ENCODE measurements at places on chromosomes 2 and 18.
A peak's percentile ranks its signal among the peaks of the same experiment; 100 is the strongest.

GRCh38 chr2:128726236-128726635, 407.6 kb upstream of the HS6ST1 start:
- DNase-seq, result no peak

GRCh38 chr18:32237049-32237448, 47.2 kb downstream of the MEP1B start:
- no peak for DNase-seq

DNA sequence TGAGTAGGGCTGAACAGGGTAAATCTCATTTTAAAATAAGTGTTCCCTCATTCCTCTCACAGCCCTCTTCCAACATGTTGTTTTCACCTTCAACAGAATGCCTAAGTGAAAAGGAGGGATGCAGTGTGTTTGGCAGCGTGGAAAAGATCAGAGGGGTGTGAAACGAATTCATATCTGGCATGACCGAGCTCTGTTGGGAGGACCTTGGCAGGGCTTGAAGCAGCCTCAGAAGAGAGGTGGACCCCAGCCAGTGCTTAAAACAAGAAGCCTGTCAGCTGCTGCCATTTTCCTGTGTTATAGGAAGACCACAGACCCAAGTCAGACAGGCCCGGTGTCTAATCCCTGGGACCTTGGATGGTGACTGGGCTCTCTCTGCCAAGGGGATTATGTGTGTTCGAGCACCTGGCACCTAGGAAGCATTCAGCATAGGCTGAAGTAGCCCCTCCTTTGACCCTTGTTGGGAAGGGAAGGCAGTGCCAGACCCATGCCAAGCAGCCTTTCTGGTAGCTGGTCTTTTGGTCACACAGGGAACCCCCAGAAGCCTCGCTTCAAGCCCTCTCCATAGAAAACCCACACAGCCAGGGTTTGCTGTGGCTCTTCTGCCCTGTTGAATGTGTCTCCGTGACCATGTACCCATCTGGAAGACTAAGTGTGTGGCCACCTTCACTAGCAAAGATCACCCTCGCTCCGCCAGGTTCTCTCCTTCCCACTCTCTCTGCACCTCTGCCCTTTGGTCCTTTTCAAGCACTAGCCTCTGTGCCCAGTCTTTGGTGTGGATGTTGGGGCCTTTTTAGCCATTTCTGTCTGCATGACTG, 87.5 kb upstream of the ST3GAL5 start:
- no peak for DNase-seq

DNA sequence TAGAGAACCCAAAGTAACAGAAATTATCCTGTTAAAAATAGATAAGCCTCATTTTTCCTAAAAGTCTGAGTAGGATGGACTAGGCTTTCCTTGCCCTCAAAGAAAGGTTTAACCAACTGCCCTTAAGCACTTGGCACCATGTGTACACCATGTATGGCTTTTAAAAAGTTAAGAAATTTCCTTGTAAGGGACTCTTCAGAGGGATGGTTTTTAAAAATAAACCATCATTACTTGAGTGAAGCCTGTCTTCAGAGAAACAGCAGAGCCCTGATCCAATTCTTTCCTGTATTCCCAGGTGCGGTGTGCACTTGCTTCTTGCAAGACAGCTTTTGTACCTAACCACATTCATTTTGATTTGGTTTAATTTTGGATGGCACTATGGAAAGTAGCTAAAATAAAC, 1.1 kb upstream of the NEMP2 start:
- DNase-seq, result no peak

DNA sequence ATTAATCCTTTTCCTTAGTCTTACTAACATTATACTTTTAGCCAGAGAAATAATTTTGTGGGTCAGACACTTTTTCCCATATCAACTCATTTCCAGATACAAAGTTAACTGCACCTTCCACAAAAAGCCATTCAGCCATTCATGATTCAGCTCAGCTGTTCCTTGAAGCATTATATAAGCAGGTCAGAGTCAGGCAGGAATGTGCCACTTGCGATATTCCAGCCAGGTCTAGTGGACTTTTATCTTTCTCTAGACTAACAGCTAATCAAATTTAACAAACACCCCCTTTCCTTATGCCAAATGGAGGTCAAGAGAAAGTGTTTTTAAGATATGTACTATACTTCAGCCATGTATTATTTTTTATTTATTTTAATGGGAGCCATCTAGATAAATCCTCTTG, 75.6 kb upstream of the EPB41L3 start:
- no peak for DNase-seq

DNA sequence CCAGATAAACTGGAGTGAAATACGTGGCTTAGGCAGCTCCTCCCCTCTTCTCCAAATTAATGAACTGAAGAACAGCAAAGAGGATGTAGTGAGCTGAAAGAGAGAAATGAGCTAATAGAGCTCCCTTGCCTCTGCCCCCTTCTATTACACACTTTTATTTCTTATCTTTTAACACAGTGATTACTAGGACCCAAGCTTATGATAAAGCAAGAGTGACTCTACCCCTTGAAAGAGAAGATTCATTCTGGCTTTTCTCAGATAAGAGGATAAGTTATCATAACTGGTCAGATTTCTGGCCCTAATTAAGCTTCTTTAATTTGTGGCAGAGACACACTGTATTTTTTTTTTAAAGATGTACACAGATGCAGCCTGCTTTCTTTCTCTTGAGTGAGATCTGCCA, 102.2 kb downstream of the MSTN start:
- DNase-seq, result no peak

- DNase-seq, result no peak
Measured at GRCh38 chr2:241048949-241049343, 50.5 kb downstream of the SNED1 start.

- no peak for DNase-seq
Measured at GRCh38 chr18:71431171-71431570, 1113.0 kb downstream of the CBLN2 start.

DNA sequence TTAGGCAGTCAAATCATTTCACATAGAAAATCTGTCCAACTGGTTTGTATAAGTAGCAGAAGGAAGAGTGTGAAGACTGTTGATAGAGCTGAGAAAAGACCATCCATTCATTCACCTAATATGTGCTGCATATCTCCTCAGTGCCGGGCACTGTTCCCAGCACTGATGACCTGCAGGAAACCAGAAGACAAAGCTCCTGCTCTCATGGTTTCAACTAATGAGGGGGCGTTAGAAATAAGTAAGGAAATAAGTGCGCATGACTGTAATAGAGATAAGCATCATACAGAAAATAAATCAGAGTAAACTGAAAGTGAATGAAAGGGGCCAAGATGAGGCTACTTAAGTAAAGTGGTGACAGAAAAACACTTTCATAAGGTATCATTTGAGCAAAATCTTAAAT, 427.5 kb upstream of the CDH20 start:
- no peak for DNase-seq

DNA sequence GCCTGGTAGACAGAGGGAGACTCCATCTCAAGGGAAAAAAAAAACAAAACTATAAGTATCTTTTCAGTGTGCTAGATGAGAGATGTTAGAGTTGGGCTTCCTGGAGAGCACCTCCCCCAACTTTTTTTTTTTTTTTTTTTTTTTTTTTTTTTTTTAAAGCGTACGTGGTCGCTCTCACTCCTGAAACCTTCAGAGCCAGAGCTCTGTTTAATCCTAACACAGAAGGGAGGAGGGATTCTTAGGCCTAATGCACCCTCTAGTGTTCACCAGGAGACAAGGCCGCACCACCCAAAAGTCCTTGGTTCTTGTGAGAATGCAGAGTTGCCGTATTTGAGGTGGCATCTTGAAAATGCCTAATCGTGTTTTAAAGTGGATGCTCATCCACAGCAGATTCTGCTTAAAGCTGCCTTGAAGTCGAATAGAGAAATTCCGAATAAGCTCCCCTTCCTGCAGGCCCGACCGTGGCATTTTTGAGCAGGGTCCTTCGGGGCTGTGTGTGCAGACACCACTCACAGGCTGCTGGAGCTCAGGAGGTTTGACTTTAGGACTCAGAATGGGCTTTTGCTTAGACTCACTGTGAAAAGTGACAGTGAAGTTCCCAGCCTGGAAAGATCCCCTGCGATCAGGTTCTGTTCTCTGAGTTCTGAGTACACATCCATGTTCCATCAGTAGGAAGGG, 252.6 kb downstream of the AGAP1 start:
- DNase-seq, result peak; percentile 11

GRCh38 chr2:25777077-25777476, 101.2 kb downstream of the ASXL2 start:
- no peak for DNase-seq

DNA sequence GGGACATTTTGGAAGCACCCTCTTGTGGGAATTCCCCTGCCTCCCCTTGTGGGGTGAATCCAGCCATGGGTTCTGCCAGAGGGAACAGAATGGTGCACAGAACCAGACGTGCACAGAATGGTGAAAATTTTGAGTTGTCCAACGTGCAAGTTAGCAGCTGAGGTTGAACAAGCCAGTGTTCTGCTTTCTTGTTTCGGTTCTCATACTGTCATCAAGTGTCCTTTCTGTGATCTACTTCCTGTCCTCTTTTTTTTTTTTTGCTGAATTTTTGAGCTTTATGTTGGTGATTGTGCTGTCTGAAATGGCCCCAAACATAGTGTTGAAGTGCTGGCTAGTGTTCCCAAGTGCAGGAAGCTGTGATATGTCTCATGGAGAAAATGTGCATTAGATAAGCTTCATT, 21.5 kb upstream of the REEP1 start:
- no peak for DNase-seq

DNA sequence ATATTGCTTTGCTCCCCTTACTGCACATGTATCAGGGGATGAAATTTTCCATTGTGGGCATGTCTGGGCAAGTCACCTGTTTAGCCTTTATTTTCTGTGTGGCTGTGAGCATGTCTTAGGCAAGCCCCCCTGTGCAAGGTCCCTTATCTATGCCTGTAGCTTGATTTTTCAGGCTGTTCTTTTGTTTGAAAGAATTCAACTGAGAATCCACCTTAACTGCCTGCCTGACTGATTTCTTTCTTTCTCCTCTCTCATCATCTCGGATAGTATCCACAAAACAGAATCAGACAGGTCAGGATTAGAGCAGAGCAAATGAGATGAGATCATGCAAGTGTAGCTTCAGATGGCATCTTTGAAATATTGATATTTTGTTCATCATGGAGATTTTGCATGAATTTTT, 1147.5 kb upstream of the ACVR2A start:
- no peak for DNase-seq

DNA sequence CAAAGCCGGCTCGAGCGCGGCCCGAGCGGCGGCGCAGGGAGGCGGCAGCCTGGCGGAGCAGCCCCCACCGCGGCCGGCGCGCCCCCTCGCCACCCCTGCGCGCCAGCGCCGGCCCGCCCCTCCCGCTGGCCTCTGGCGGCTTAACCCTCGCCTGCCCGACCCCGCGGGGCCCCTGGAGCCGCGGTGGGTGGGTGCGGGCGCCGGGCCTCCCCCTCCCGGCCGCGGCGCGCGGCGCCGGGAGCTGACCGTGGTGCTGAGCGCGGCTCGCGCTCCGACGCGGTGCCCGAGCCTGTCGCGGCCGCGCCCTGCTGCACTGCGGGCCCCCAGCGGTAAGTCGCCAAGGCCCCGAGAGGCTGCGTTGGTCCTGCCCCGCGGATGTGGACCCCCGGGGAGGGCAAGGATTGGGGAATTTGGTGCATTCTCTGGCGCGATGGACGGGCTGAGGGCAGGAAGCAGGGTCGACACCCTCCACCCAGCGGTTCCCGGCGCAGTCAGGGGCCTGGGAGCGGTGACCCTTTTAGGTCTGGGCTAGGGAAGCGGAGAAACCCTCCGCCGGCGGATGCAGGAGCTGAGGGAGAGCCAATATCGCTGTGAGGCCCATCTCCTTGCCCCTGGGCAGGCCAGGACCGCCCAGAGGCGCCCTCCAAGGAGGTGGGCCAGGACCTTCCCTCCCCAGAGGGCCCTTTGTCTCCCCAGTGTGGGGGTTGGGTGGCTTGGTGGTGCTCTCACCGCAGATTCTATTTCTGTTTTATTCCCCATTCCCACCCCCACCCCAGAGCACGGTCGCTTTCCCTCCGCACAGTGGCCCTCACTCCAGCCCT, 923 bp downstream of the AMER3 start:
- DNase-seq, result no peak

DNA sequence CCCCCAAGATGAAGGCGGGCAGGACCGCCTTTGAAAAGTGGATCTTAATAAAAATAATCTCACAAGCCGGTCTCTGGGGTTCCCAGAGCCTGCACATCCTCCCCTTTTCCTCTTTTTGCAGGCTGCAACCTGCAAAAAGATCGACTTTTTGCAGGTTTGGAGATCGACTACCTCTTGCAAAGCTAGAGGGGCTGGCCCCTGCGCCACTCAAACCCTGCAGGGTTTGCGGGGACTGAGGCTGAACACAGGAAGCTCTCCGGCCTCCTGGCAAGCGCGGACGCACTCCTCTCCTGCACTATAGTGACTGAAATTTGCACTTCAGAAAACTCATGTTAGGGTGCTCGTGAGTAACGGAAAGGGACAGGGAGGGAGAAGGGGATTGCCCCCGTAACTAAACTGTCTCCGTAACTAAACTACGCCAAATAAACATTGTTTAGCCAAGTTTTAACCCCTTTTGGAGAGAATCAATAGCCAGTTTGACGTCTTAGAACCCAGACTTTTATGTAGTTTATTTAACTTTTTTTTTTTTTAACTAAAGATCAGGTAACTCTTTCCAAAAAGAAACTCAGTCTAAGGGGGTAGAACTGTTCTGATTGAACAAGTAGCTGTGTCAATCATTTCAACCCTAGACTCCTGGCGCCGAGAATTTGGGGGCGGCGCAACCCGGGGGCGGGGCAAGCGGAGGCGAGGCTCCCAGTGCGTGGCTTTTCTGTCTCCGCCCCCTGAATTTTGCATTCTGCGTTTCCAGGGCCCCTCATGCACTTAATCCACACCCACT, 2.5 kb downstream of the IGFBP5 start:
- DNase-seq, result peak; percentile 64

GRCh38 chr2:203637471-203638167, 68.8 kb upstream of the CD28 start:
- DNase-seq, result no peak

GRCh38 chr18:63887424-63887823, at the start of gene SERPINB2:
TSS of gene SERPINB2 (plus strand) at chr18:63887705. CDS start at chr18:63891445, 3,740 bp downstream.
- no peak for DNase-seq

- no peak for DNase-seq
Measured at GRCh38 chr2:202818321-202818720, 53.2 kb downstream of the ICA1L start.

- no peak for DNase-seq
Measured at GRCh38 chr2:11406958-11407381, 59.0 kb downstream of the E2F6 start.

DNA sequence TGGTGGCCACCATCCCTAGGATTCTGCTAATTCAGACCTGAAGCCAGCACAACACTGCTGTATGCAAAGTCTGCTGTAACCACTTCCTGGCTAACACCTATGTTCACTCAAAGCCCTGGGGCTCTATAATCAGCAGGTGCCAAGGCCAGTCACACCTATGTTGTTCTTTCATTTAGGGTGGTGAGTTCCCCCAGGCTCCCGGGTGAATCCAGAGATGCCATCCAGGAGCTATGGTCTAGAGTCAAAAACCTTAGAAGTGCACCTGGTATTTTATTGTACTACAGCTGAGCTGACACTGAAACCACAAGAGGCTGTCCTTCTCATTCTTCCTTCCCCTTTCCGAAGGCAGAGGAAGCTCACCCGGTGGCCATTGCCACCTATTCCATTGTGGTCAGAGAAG, 46.2 kb upstream of the CCDC141 start:
- DNase-seq, result no peak

DNA sequence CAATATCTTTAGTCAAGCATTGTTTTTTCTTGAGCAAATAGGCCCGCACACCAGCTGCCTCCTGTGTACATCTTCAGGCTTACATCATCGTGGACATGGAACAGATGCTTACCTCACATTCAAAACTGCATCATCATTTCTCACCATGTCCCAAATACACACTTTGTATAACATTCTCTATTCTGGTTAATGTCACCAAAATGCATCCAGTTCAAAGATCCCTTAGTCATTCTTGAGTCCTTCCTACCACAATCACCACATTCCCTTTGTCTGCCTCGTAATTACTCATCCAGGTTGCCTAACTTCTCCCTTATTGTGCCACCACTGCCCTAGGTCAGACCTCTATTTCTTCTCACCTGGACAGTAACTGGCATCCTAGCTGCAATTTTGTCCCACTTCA, 373.7 kb upstream of the GALNT5 start:
- no peak for DNase-seq
